ENCODE measurements at places on chromosomes 6 and 20.

GRCh38 chr6:11679099-11679498, 99.5 kb downstream of the ADTRP start:
- no peak for DNase-seq

DNA sequence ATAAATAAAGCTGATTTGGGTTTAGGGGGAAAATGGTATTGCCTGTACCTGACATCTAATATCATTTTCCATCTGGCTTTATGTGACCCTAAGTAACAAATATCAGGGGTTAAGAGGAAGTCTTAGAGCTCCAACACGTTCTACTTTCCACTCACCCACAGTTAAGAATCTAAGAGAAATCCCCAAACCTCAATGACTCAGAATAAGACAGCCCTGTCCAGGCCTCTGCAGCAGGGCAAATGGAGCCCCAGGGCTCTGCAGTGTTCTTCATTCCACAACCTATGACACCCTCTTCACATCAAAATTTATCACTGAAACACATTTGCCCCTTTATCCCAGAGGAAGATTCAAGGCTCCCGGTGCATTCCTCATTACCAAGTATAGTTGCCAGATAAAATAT, 20.3 kb upstream of the TENT5A start:
- no peak for DNase-seq

DNA sequence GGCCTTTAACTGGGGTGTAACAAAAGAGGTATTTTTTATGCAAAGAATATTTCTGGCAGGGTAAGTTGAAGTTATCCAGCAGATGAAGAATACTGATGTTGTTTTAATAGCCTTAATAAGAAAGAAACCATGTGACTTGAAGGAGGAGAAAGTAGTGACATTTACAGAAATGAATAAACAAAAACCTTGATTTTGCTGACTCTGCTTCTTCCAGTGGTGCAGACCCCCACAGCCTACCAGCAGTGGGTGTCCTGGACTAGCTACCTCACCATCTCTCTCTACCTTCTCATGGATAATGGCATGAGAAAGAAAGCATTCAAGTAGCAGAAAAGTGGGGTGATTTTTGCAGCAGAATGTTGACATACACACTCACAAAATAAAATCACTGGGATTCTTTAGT, 162.6 kb upstream of the RNF217 start:
- DNase-seq = no peak

- DNase-seq = no peak
Observed at GRCh38 chr20:24235296-24236175, 233.9 kb upstream of the SYNDIG1 start.

DNA sequence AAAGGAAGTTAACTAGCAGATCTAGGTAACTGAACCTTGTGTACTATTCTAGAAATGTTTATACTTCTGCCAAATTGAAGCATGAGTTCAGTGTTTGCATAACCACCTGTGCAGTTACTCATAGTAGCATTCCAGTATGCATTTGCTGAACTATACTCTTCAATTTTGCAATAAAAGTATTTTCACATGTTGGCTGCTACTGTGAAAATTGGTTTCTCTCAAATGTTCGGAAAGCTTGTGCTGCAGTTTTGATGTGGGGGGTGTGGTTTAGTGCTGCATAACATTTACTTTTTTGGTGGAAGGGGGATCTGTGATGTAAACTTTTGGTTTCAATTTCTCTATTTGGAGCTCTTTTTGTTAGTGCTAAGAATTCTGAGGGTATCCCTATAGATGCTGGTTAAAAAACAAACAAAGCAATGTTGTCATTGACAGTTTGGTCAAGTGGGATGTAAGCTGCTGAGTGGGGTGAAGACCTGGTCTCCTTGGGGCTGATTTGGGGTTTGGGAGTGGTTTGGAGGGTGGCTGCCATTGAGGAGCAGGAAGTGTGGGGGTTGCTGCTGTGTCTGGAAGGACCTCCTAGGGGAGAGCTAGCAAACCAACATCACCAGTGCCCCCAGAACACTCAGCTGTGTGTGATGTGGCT, 87.8 kb downstream of the CARMIL1 start:
- DNase-seq = no peak

- DNase-seq = no peak
Observed at GRCh38 chr20:58838174-58838573, 12.5 kb downstream of the GNAS-AS1 start.

DNA sequence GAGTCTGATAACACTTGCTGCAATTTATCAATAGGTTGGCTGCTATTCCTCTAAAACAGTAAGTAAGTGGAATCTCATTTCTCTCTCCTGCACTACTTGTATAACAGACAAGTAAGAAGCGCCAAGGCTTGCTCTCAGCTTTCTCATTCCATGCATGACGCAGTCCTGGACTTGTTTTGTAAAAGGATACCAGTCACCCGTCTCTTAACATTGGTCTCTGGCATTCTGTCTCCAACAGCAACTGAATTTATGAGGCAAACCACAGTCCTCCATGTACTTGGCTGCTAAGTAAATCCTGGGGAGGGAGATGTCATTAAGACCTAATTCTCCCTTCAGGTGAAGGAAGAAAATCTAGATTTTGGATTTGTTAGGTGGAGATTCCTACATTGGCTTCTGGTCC, 115.4 kb downstream of the OPN5 start:
- DNase-seq = no peak

GRCh38 chr6:35093783-35094182, 47.4 kb downstream of the TCP11 start:
- no peak for DNase-seq

DNA sequence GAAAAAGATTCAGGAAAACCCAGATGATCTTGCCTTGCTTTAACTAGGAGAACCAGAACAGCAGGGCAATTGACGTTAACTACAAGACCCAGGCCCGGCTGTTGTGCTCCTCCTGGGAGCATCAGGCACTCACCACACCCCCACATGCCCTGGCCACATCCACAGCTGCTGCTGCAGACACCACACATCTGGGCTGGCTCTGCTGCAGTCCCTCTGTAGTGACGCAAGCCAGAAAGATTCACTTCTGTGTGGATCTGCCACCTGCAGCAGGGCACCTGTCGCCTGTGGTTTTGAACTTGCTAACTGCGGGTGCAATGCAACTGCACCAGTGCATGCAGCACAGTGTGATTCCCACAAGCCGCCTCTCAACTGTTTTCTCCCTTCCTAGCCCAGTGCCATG, 228.8 kb downstream of the SYNDIG1 start:
- no peak for DNase-seq

DNA sequence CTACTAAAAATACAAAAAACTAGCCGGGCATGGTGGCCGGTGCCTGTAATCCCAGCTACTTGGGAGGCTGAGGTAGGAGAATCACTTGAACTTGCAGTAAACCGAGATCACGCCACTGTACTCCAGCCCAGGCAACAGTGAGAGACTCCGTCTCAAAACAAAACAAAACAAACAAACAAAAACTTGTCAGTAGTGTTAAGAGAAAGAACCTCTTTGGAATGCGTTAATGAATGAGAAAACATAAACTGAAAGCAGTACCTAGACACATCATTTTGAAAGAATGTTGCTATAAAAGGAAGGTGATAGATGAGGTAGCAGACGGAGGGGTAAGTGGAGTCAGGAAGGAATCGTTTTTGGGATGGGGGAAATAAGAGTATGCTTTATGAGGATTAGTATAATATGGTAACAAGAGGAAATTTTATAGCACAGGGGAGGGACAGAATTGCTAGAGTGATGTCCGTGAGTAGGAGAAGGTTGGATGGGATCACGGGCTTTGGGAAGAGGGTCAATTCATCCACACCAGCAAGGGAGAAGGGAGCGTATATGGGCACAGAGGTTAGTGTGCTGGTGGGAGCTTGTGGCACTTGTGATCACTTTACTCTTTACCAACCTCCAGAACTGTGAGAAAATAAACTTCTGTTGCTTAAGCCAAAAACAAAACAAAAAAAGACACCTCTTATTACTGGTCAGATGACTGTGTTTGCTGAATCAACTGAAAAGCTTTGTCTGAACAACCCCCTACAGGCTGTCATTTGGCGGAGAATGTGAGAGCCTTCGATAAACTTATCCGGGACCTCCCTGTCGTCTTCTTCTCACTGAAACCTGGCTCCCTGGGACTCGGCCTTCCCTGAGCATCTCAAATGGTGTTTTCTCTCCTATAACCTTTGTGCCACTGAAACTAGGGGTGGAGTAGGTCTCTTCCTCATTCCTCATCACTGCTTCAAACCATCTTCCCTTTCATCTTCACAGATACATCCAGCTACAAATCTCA, 48.9 kb upstream of the TFAP2A start:
- DNase-seq = no peak

GRCh38 chr6:89679215-89680120, 40.9 kb upstream of the LYRM2 start:
- no peak for DNase-seq

- DNase-seq = no peak
Observed at GRCh38 chr6:41642960-41643898, 5.0 kb downstream of the MDFI start.

- DNase-seq = no peak
Observed at GRCh38 chr6:87251725-87252124, 70.7 kb upstream of the SMIM8 start.

GRCh38 chr20:4972506-4973251, 28.6 kb downstream of the SLC23A2 start:
- DNase-seq = no peak

DNA sequence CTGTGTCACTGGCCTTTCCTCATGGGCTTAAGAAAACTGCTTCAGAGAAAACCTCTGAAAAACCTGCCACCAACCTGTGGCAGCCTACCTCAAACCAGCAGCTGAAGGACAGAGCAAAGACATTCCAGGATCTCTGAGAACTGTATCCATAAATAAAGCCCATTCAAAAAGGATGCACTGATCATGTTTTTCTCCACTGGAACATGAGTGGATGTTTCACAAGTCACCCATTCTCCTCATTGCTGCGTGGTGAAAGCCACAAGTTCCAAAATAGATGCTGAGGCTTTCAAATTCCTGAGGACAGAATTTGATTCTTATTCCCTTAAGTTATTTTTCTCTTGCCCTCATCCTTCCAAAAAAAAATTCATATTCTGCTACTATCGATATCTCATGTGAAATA, 280.6 kb downstream of the KHDC1L start:
- no peak for DNase-seq

DNA sequence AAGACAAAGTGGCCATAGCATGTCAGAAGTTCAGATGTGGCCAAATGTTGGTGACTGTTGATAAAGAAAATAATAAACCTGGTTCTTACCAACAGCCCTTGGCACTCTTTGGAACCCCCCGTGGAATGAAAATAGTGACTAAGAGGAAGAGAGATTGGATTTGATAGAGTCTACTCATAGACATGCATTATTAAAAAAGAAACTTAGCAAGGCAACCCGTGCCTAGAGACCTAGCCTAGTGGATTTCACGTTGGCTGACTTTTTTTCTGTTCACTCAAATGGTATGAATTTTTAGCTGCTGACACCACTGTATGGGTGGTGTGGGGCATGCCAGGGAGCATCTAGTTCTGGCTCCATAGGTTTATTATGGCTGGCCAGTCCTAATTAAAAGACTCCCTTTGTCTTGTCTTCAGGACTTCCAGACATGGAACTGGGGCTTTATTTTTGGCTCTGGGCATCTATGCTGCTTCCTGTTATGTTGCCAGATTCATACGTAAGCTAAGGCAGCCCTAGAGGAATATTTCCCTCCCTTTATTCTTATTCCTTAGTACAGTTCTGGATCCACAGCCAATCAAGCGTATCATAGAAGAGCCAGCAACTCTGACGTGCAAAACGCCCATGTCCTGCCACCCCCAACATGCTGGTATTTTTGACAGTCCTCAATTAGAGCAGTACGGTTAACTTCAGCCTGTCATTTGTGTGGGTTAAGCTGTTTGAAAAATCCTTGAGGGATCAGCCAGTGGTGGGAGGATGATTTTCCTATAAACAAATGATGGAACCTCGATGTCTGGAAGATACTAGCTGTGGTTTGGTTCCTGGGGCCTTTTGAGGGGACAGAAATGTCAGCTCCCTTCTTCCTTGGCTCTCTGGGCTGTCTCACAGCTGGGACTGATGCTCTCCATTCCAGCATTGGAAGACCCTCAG, 127.5 kb downstream of the ISM1 start:
- DNase-seq = no peak

- DNase-seq = no peak
Observed at GRCh38 chr20:50872560-50873425, 58.4 kb downstream of the ADNP start.

DNA sequence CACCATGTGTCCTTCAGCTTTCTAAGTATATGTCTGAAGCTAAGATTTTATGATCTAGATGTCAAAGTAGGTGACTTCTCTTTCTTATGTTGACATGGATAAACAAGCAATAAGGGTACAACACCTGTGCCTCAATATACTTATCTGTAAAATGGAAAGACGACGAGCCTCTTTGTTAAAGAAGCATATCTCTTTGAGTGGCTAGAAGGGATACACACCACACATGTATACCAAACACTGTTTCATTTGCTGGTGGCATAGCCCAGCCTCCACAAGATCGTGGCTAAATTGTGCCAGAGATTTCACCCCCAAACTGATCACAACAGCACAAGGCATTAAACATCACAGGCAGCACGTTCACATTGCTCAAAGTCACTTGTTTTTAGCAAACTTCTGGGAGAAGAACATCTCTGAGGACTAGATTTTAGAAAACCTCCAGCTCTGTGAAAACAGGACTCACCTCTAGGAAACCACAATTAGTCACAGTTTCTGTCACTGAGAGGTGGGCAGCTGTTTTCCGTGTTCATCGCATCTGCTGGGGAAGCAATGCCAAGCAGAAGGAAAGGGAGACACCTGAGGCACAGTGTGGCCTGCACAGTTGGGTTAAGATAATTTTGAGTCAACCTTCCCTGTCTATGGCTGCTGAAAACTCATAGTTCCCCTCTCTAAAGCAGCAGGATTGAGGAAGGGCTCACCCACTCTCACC, 263.0 kb upstream of the PLCB4 start:
- DNase-seq = peak; percentile 3

DNA sequence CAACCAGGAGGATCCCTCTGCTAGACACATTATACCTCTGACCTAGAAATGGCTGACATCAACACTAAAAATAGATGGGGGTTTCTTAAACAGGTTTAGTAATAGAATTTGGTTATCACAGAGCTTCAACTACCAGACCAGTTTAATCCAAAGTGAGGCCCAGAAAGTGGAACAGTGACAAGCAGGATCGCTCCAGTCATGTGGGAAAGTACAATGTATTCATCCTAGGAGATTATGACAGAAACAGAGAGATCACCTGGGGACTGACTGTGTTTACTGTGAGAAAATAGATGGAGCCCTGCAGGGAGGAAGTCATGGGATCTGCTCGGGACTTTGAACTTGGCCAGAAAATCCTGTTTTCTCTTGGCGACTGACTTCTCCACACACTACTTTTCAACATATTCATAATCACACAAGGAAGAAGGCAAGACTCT, 238.7 kb upstream of the SOX4 start:
- no peak for DNase-seq

DNA sequence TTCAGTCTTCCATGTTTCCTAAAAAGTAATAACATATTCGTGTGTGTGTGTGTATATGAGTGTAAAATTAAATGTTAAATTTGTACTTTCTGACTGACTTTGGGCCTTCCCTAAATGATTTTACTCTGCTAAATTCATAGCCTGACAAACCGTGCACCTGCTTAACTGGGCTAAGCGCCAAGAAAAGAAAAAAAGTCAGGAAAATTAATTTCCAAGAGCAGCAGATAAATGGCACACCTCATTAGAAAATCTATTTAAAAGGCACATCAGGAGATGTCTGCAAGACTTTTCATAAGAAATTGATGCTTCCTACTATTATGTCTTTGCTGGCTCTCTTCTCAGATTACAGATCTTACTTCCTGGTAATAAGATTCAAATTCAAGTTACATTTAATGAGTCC, 72.4 kb downstream of the TRDN start:
- DNase-seq = no peak
